ENCODE measurements at places on chromosomes 16 and 17. TPM values are rescaled to one million over a fixed set of nuclear protein-coding genes. Genes with fewer than 3 reads are reported as not detected.

HOXB13 gene
- not detected for total RNA-seq

CLEC19A gene
- total RNA-seq: not detected

SMIM36 gene
- total RNA-seq: not detected

HBA1 gene
- not detected for total RNA-seq

ARHGDIG gene
- total RNA-seq: not detected
